ENCODE measurements at places on chromosomes 1 and 21.

GRCh38 chr1:22077728-22078127 lies 25.2 kb downstream of the CDC42 start:
- no peak for DNase-seq

DNA sequence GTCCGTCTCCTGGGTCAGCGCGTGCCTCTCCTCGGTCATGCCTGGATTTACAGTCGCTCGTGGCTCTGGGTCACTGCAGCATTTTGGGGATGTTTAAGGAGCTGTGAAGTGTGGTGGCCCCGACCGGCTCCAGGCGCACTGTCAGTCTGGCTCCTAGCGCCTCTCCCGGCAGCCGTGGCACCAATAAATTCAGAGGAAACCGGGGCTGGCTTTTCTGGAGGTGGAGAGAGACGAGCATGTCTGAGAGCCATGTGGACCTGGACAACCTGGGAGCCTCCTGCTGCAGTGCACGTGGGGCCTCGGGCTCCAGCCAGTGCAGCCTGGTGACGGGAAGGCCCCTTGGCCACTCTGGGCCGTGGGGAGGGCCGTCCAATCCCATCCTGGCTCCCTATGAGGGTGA lies 17.1 kb downstream of the PLCH2 start:
- DNase-seq = no peak

- DNase-seq = no peak
Measured at GRCh38 chr1:198168227-198168626, 11.4 kb downstream of the NEK7 start.

DNA sequence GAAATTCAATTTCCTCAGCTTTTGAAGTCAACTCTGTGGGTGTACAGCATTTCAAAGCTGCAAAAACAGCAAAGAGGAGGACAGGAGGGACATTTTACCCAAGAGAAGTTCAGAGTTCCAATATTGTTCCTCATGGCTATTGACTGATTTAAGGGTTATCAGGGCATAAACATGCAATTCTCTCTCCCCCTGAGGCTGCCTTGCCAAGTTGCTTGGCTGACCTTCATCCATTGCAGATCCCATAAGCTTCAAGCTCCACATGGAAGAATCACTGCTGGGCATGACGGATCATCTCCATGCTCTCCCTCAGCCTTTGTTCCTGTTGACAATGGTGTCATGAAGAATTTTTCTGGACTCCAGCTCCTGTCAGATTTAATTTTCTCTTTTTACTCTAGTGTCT lies 115.2 kb upstream of the SERBP1 start:
- DNase-seq = no peak

DNA sequence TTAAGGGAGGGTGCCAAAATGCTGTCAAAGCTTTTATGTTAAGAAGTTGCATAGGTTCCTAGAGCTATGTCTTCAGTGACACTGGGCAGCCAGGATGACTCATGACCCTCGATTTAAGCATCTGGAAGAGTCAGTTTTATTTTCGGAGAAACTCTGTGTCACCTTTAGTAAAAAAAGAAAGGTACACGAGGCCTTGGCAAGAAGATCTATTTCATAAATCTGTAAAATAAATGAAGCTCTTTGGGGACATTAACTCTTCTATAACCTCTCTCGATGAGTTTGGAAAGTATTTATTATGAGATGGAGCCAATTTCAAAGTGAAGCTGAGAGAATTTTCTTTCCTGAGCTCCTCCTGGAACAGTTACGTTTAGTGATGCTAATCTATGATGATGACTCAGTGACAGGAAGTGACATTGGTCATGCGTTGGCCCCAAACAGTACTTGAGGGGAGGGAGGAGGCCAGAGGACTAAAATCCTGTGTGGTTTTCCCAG lies 156.5 kb downstream of the HLX start:
- DNase-seq = peak; percentile 84

- DNase-seq = no peak
Measured at GRCh38 chr1:156858959-156859522, at the start of gene INSRR. INSRR (minus strand) TSS chr1:156859117; CDS start chr1:156858621, 496 bp downstream.

- DNase-seq = no peak
Measured at GRCh38 chr1:156089704-156090103, 7.4 kb upstream of the MEX3A start.
